NCI-H524 treated with DMSO at 0.1 percent for 48 hours (cell line): ENCODE measurements at places on chromosomes 1 and 21.
A peak's percentile ranks its signal among the peaks of the same experiment; 100 is the strongest.

DNA sequence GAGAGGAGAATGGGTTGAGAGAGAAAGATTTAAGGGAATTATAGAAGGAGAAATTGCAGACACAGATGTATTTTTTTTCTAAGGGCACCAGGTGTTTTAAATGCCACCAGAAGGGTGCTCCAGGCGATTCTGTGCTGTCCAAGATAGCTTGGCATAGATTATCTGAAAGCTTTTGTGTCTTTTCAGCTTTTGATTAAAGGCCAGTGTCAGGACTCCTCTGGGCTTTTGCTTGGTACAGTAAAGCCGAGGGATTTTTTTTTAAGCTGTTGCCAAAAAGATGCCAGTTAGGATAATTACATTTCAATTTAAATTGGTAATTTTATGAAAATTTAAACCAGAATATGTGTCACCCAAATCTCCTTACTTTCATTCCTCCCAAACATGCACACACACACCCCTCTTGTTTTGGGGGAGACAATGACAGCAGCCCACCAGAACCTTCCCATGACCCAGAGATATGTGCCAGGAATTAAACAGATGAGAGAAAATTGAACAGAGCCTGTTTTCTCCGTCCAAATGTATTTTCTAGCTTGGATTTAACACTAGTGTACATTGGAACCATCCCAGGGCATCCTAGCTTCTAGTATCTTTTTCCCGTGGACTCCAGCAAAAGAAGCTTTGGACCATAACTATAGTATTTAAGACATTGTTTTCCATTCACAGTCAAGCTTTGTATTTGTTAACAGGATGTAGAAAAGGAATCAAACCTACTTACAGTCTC lies 670.7 kb upstream of the CXADR start:
- peak; percentile 55 for DNase-seq

DNA sequence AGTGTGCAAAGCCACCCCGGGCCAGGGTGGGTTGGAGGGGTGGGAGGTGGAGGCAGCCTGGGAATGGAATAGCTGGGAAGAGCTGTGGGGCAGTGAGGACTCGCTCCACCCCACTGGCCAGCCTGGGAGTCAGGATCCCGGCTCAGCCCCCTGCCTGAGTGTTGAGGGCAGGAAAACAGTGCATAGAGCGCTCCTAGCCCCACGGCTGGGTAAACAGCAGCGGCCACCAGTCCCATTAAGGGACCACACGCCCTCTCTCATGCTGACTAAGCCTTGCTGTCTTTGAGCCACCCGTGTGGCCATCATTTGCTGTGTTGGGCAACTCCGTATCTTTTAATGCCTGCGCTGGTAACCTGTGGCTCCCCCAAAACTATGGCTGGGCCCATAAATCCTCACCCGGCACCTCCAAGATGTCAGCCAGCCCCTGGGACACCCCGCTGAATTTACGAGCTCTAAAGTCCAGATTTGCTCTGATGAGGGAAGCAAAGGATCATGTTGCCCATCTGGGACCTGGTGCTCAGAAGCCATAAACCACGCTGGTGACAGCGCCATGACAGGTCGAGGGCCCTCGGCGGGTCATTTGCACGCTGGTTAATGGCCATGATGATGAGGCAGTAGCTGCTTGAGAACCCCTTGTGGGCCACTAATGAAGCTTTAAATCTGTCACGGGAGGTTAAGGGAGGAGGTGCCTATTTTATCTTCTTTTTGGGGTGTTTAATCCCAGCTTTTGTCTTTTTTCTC lies 34.9 kb downstream of the SYF2 start:
- no peak for DNase-seq

DNA sequence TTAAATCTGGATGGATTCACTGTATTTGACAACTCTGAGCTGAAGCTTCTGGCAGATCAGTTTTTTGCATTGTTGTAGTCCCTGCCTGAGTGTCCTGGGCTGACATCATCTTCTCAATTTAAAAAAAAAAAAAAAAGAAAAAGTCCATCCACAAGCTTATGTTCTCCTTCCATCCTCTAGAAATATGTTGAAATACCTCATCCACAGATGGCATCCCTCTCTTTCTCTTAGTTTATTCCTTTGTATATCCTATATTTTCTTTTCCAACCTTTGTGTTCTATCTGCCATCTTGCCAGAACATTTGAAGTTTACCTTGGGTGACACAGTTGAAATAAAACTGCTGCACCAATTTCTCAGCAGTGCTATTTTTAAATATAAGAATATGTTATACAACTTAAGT lies 184.4 kb upstream of the PKN2 start:
- DNase-seq = no peak

GRCh38 chr1:84936116-84936810 lies 43.3 kb upstream of the LPAR3 start:
- DNase-seq = no peak

GRCh38 chr1:151501474-151501873 lies 9.7 kb upstream of the CGN start:
- no peak for DNase-seq

DNA sequence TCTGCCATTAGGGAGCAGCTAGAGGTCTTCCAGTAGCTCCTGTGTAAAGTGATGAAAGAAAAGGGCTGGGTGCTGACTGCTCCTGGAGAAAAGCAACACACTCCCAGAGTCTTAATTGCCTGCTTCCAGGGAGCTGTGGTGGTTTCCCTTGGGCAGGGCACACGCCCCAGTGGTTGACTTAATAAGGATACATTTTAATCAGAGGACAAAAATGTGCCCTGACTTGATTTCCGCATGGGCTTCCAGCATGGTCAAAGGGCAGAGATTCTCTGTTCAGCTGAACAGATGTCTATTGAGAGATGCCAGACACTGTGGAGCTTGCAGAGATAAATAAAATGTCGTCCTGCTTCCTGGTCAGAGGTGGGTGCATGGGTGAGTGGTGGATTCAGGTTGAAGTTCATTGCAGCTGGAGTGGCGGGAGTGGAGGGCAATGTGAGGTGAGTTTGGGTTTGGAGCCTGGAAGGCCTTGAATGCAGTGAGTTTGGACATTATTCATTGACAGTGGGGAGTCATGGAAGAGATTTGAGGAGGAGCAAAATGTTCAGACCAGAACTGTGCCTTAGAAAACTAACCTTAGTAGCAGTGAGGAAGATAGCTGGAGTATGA lies 16.0 kb downstream of the QSOX1 start:
- DNase-seq = no peak

GRCh38 chr1:234875953-234876855 lies 252.4 kb downstream of the TOMM20 start:
- DNase-seq = no peak

DNA sequence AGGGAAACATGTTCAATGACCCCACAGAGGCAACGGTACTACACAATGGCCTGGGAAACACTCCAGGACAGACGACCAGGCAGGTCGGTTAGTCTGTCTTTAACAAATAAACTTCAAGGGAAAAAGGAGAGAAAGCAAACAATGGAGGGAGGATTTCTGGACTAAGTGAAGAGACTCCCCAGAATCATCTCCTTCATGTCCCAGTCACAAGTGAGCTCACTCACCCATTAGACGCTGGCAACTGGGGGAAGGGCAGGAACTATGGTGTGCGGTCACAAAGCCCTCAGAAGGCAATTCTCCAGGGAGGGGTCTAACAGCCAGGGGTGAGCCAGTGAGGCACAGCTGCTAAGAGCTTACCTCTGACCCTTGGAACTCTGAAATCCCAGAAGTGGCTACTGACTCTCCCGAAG lies 55.7 kb upstream of the NADK start:
- DNase-seq = no peak

GRCh38 chr1:92310185-92310597 lies 11.3 kb downstream of the RPAP2 start:
- no peak for DNase-seq

GRCh38 chr1:98084188-98084587 lies 163.4 kb upstream of the DPYD start:
- DNase-seq = no peak

- DNase-seq = no peak
These were observed 88.0 kb upstream of the WLS start for GRCh38 chr1:68320349-68320748.

DNA sequence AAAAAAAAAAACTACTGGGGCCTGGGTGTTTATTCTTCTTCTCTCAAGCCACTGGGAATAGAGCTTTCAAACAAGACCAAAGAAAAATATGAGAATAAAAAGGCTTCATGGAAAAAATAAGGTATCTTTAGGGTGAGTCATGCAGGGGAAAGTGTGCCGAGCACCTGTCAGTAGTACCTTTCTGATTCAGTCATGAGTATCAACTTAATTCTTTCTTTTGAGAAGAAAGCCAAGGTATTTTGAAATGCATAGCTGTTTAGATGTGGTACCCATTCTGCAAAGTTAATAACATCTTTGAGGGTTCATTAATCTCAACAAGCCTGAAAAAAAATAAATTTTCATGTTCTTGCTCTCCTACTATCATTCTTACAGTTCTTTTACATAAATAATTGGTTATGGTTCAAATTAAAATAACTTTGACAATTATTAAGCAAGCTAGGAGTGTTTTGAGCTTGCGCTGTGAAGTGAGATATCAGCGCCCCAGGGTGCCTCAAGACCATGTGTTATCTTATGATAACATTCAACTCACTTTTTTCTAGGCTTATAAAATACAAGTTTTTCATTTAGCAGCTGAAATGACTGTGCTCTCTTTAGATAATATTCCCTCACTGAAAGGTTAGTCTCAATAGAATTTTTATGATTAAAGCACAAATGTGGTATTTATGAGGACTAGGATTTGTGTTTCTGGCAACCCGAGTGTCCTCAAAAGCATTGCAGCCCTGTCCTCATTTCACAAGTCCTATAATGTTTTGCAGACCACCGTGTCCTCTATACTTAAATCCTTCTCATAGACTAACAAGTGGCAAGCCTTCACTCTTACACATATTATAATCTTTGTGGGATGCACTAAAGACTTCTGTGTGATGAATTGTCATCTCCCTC lies 138.6 kb downstream of the SLC44A5 start:
- DNase-seq = no peak

DNA sequence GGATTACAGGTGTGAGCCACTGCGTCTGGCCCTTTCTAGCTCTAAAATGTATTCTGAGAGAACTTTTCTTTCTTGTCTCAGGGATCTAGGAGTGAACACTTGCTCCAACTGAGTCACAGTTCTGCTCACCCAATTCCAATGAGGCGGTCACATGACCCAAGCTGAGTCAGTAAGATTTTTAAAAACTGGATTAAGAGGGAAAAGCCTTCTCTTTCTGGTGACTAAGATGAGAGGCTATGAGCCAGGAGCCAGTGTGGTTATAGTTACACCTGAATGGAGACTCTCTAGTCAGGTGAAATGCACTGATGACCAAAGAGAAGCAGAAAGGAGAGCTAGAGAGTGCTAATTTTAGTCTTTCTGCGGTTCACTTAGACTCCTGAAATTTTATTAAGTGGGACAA lies 9.5 kb upstream of the DEPDC1 start:
- DNase-seq = no peak

GRCh38 chr1:179340918-179341317 lies 24.9 kb upstream of the AXDND1 start:
- DNase-seq = no peak

GRCh38 chr1:93322349-93322748 lies 23.4 kb upstream of the DR1 start:
- no peak for DNase-seq

DNA sequence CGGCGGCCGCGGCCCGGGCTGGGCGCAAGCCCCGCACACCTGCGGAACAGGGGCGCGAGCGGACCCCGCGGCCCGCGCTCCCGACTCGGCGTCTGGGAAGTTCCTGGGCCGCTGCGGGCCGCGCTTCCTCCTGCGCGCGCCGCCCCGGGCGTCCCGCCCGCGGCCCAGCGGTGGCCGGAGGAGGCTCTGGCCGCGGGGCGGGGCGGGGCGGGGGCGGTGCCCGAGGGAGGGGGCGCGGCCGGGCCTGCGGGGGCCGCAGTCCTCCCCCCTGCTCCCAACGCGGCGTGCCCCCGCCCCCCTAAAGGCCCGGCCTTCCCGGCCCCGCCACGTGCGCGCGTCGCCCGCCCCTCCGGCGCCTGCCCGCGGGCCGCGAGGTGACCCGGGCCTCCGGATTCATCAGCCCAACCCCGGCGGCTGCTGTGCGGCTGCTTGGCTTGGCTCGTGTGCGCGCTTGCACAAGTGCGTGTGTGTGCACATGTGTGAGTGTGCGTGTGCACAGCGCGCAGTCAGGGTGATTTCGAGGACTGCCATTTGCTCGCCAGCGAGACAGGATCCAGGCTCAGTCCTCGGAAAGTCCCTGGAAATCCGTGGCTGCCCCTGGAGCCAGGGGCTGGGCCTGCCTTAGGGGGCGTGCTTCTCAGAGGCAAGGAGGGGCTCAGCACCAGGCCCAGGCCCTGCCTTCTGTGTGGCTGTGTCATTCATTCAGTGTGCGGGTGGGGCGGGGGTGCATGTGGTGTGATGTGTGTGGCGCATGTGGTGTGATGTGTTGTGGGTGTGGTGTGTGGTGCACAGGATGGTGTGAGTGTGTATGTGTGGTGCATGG lies at the start of gene C2CD2:
TSS of gene C2CD2 (minus strand) at position 188 of the 823 bp plus-strand sequence. CDS start 370 bp downstream, outside the sequence.
- DNase-seq = no peak

DNA sequence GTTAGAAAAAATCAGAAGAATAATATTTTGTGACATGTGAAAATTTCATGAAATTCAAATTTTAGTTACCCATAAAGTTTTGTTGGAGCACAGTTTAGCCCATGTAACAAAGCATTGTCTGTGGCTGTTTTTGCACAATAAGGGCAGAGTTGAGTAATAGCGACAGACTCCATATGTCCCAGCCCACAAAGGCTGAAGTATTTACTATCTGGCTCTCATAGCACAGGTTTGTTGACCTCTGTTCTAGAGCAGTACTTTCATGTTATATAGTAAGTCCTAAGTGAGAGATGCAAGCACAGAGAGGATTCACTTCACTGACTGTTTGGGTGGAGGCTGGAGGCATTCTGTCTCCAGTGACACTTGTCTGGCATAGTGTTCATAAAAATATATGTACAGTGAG lies 6.8 kb downstream of the LAMC1 start:
- DNase-seq = no peak

- DNase-seq = peak; percentile 89
These were observed 36.2 kb downstream of the CACHD1 start for GRCh38 chr1:64505944-64506655.

GRCh38 chr1:181985281-181985680 lies 76.2 kb downstream of the ZNF648 start:
- no peak for DNase-seq

DNA sequence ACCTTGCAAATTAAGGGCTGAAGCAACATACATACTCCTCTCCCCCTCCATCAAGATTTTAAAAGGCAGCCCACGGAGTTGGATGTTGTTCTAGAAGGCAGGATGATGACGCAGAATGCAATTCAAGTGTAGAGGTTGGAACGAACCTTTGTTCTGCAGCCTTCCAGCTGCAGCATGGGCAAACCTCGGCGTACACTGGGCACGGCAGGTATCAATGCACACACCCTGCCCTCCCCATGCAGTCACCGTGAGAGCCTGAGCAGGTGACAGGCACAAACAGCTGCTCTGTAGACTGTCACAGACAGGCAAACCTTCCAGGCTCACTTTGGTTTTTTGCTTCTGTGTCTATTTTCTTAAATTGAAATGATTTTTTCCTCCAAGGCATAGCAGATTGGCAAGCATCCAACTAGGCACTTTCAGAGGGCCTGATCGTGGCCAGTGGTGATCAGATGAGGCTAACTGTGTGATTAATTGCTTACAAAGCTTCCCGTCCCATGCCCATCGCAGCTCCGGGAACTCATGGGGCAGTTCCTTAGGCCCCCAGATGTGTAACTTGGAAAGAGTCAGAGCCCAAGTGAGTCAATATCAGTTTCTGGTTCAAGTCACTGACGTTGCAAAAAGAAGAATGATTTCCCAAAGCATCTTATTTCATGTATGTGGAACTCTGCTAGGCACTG lies 82.3 kb downstream of the ITPKB start:
- no peak for DNase-seq
